ENCODE measurements at places on chromosomes 6 and 20.

DNA sequence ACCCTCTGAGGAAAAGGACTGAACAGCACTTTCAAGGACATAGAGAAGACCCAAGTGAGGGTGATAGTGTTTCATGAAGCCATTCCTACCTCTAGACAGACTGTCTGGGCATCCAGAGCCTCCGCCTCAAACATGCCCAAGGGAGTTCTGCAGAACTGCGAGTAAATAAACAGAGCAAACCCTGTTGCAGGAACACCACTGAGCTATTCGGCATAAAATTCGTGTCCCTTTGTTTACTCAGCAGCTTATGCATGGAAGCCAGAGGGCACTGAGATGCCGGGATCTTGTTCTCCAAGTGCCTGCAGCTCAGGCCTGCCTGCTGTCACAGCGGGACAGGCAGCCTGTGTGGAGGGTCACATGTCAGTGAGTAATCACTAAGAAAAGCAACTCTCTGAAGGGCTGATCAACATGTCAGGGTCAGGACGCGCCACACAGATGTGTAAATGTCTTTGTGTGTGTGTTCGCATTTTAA lies 164.9 kb upstream of the HEY2 start:
- peak; percentile 14 for DNase-seq

GRCh38 chr20:46811224-46812084 lies 83.2 kb upstream of the EYA2 start:
- peak; percentile 56 for DNase-seq

GRCh38 chr6:144181639-144182038 lies 31.3 kb downstream of the STX11 start:
- DNase-seq = no peak

- no peak for DNase-seq
Observed at GRCh38 chr20:39213476-39214145, 251.5 kb downstream of the DHX35 start.

- DNase-seq = no peak
Observed at GRCh38 chr20:8780915-8781314, 288.0 kb upstream of the PLCB4 start.

DNA sequence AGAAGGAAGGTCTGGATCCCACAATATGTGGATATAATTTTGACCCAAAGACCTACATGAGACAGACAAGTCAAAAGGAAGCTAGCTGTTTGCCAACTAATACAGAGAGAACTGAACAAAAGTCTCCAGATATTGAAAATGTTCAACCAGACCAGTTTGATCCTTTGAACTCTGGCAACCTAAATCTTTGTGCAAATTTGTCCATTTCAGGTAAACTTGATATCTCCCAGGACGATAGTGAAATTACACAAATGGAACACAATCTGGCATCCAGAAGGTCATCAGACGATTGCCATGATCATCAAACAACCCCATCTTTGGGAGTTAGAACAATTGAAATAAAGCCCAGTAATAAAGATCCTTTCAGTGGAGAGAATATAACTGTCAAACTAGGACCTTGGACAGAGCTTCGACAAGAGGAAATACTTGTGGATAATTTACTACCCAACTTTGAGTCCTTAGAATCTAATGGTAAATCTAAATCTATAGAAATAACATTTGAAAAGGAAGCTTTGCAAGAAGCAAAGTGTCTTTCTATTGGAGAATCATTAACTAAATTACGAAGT lies 41.9 kb upstream of the SDHAF4 start:
- no peak for DNase-seq

Data from NCI-H2107 (cell line).